ENCODE measurements at places on chromosomes 13 and 19. TPM values are rescaled to one million over a fixed set of nuclear protein-coding genes. Genes with fewer than 3 reads are reported as not detected.

ZNF780A gene
- total RNA-seq = 22.9 TPM

- no peaks in the 10 kb centered on the region for H3K27me3 ChIP-seq
- peaks cover 12% of the 10 kb centered on the region for H3K36me3 ChIP-seq
- DNase-seq = no peak
- peaks cover 8% of the 10 kb centered on the region for H3K4me1 ChIP-seq
Measured at GRCh38 chr19:44499559-44499958, 763 bp downstream of the ZNF180 start.

DNA sequence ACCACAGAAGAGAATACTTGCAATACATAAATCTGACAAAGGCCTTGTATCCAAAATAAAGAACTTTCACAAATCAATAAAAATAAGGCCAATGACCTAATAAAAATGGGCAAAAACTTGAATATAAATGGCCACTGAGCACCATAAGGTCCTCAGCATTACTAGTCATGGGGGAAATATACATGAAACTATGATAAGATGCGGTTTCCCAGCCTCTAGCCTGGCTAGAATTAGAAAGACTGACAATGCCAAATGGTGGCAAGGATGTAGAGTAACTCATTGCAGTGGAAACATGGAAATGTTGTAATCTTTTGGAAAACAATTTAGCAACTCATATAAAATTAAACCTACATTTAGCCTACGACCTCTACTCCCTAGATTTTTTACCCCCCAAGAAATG lies 227.1 kb downstream of the GGACT start:
- H3K27me3 ChIP-seq = no peaks in the 10 kb centered on the region
- H3K27ac ChIP-seq = no peak overlapping the region
- H3K4me3 ChIP-seq = no peak overlapping the region
- no peak for DNase-seq

- no peak overlapping the region for H3K4me3 ChIP-seq
- H3K27me3 ChIP-seq = 0 out of 2 replicates have a peak, but pooled peaks cover 1% of the 10 kb centered on the region
- H3K27ac ChIP-seq = no peak overlapping the region
- peaks cover 7% of the 10 kb centered on the region for H3K4me1 ChIP-seq
Measured at GRCh38 chr13:114128624-114129522, 3.5 kb downstream of the RASA3 start.

GRCh38 chr13:112113348-112113747 lies 46.4 kb downstream of the SOX1 start:
- DNase-seq = no peak
- no peak overlapping the region for H3K4me3 ChIP-seq
- peaks cover 4% of the 10 kb centered on the region for H3K27me3 ChIP-seq
- H3K4me1 ChIP-seq = peaks cover 6% of the 10 kb centered on the region
- no peaks in the 10 kb centered on the region for H3K36me3 ChIP-seq

Measured in Caco-2 (cell line).